ENCODE measurements at places on chromosomes 12 and 14. TPM values are rescaled to one million over a fixed set of nuclear protein-coding genes. Genes with fewer than 3 reads are reported as not detected.
A peak's percentile ranks its signal among the peaks of the same experiment; 100 is the strongest.

Gene HSPB8
- total RNA-seq: 2.8 TPM

GRCh38 chr14:86038387-86039042 is 508.6 kb downstream of the FLRT2 start:
- no peak for DNase-seq

Gene GPR68
- 0.11 TPM for total RNA-seq

DNA sequence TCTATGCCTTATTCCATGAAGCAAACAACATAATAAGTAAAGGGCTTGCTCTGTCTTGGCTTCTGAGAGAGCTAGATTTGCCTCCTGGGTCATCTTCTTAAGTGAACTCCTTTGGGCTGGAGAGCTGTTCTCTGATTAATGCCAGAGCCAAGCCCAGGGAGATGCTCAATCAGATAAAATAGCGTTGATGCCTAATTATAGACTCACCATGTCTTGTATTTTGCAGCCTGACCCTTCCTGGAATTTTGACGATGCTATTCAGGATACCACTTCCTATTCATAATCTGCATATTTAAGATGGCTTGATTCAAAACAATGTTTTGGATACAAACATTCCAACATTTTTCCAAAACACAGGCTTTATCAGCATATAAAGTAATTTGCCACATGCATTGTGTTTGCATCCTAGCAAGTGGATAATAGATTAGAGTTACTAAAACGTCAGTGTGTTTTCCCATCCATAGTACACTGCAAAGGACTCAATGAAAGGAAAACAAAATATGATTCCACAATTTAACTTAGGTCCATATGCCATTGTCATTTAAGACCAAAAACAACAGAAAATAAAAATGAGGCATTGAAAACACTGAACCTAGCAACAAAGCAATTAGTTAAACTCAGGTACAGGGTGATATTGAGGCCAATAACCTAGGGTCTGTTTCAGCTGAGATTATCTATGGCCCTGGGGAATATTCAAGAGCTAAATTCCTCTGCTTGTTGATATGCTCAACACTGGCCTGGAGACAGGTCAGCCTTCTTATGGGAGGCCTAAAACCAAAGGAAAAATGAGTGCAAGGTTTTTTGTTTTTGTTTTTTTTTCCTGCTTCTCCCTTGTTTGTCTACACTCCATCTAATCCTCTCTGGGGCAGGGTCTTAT is 184.2 kb upstream of the FOXN3 start:
- no peak for DNase-seq

DNA sequence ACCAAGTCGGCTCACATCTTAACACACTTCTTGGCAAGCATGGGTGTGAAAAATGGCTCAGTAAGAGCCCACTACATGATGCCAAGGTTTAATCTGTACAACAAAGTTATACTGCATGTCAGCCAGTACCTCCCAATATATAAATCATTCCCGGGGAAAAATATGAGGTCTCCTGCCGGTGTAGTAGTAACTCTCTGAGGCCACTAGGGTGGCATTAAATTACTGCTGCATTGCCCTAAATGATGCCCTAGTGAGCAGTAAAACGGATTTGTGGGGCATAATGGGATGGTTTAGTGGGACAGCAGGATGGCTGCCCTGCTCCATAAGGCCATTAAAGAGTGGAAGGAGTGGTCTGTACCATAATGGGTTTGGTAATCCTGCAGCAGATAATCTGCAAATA is 267.7 kb downstream of the MED13L start:
- no peak for DNase-seq

DNA sequence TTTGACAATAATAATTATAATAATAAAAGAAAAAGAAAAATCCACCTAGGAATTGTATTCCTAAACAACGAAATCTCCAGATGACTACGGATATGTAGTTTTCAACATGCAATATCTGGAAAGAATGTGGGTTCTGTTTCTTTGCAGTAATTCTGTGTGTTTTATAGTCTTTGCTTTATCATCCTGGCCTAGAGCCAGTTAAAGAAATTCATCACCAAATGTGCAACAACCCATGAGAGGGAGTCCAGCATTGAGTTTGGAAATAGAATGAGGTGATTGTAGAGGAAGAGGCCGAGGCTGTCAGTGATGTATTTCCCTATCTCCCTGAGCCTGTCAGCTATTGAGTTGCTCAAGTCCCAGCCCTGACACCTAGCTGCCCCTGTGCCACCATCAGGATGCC is 200.5 kb upstream of the DCN start:
- DNase-seq: no peak

Gene GPR137C
- 2.2 TPM for total RNA-seq

- DNase-seq: no peak
These were observed 414.5 kb downstream of the PCNX1 start for GRCh38 chr14:71321574-71322315.

Gene HOXC9
- total RNA-seq: not detected

GRCh38 chr12:54017027-54017788 is 8.4 kb downstream of the HOXC8 start:
- no peak for DNase-seq

- no peak for DNase-seq
These were observed 25.9 kb downstream of the RHOF start for GRCh38 chr12:121767525-121768016.

Gene MFAP5
- total RNA-seq: not detected

DNA sequence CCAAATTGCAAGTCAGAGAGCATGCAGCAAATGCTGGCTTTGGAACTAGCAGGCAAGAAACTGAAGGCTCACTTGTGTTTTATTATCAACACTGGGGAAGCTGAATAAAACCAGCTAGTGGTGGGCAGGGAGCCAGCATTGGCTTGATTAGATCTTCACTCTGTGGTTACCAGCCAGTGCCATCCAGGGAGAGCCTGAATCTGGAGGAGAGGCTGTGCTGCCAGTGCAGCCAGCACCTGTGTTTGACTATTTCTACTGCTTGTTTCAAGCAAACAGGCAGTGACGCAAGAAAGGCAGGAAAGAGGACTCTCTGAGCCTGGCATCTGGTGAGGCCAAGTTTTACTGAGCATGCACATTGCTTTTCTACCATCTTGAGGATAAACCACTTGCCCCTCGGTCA is 247.0 kb downstream of the PHLDA1 start:
- DNase-seq: no peak

DNA sequence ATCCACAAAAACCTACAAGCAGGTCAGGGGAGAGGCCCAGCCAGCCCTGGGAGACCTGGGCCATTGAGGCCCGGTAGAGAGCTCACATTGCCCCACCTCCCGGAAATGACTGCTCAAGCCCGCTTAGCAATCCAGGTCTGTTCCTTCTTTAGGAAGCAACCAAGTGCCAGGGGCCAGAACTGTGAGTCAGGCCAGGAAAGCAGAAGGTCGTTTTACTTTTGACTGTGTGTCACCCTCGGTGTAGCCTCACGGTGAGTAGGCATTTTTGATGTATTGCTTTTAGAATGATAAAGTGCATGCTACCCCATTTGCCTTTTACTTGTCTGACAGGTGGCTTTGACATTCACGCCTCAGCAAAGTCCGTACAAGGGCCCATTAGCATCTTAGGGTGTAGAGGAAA is 25.4 kb upstream of the PWP1 start:
- no peak for DNase-seq

DNA sequence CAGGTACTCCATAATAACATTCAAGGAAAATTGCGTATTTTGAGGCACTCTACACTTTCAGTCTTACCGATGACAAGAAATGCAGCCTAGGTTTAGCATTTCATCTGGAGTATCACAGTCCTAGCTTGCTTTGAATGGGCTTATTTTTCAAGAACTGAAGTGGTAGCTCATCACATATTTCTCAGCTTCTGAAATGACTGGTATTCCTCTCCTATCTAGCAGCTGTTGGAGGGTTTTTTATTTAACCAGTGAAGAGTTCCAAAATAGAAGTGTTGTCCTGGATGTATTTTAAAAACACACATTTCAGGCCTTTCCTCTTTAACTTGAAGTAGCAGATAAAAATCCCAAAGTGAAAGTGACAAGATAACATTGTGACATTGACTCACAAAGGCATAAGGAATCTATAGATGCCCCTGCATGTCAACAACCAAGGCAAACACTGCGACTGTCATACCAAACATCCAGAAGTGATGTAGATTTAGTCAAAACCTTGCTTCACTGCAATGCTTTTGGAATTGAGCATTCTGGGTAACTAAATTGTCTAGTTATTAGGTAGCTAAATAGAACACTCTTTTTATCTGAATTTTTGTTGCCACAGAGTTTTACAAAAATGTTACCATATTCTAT is 182.2 kb upstream of the FBXO33 start:
- no peak for DNase-seq

DNA sequence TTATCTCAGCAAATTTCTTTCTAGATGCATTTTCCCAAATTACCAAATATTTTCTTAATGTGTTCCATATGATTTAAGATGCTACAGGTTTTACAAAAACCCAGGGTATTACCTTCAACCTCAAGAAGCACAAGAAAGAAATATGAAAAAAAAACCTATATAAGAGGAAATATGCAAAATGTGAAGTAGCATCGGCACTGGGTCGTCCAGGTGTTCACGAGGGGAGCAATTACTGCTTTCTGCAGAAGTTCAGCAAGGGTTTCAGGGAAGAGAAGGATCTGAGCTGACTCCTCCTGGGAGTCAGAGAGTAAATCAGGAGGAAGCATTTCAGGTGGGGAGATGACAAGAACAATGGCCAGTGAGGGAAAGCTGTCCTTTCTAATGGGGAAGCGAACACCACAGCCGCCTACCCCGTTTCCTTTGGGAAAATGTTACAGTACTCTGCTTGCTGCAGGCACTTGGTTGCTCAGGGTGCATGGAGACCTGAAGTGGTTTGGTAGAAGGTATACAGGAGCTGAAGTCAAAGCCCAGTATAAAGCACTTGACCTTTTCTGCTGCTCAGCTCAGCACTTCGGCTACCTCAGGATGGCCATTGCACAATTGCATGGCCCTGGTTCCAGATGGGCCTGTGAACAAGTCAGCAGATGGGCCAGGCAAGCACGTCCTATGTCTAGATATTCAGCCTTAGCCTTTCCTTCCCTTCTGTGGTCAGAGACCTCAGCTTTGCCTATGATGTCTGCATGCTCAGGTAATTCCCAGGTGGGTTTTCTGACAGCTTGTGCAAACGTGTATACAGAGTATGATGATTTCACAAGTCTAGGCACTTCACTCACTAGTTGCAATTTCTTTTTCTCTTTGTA is 155.6 kb downstream of the PAX9 start:
- no peak for DNase-seq

DNA sequence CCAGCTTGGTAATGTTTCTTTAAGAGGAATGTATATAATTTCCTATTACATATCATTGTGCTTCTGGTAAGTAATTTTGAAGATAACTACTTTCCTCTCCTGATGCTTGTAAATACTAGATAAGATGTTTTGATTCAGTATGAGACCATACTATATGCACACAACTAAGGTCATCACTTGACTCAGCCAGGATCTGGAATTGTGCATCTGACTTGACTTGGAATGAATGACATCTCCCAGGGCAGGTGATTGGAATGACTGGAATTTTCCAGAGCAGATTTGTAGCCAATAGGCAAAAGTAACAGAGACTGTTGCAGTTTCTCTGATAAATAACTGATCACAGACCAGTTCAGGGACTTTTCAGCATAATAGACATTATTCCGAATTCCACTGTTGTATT is 11.1 kb downstream of the BEST3 start:
- DNase-seq: no peak

- DNase-seq: no peak
These were observed 74.5 kb upstream of the ATF1 start for GRCh38 chr12:50689437-50689836.

GRCh38 chr12:65825507-65826352 is 1.4 kb downstream of the HMGA2 start:
- peak; percentile 84 for DNase-seq

- DNase-seq: no peak
These were observed 72.3 kb downstream of the CDK17 start for GRCh38 chr12:96327889-96328288.

DNA sequence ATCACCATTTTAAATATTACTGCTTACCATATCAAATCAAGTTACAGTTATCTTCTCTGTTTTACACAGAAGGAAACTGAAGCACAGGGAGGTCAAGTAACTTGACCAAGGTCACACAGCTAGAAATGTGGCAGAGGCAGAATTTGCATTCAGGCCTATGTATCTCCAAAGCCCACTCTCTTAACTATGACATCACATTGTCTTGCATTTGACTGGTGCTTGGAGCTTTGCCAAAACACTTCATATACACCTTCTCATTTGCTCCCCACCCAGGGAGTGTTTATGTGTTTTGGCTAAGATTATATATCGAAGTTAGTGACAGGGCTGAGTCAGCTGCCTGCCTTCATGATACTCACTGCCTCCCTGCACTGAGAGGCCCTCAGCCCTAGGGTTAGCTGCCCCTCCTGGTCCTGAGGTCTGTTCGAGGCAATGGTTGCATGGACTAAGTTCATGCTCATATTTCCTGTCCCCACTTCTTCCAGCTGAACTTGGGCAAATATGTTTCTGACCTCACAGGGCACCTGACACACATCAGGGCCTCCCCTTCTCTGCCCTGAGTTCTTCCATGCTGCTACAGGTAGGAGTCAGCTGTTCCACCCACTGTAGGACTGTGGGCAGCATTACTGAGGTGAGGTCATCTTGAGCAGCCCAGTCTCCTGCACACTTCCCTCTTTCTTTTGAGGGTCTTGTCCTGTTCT is 1.8 kb downstream of the GALNT6 start:
- no peak for DNase-seq

DNA sequence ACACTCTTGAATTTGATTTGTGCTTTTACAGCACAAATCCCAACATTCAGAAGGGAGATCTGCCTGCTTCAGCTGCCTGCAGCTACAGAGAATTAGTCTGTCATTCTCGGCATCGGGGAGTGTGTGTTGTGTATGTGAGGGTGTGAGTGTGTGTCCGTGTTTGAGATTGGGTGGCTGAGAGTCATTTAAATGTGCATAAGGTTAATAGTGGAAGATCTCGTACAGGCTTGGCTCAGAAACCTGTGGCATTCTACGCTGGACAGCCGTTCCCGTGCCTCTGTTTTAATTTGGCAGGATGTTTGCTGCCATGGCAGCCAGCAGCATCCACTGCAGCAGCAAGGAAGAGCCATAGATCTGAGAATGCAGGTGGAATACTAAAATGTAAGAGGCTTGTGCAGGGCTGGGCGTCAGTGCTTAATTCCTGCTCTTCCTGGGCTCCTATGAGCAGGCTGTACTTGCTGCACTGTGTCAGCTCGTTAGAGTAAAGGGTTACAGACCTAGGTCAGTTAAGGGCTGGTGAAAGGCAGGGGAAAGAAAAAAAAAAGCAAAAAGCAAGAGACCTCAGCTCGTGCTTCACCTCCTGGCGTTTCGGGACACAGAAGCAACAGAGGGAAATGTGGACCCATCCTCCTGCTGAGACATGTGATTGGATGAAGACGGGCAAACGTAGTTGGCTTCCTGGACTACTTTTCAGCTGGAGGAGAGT is 205.4 kb downstream of the NAV3 start:
- no peak for DNase-seq

Gene CPM
- total RNA-seq: 1.0 TPM

GRCh38 chr14:87745507-87746118 is 247.4 kb downstream of the GALC start:
- no peak for DNase-seq

- DNase-seq: no peak
These were observed 3.1 kb downstream of the WNT10B start for GRCh38 chr12:48968467-48968866.

DNA sequence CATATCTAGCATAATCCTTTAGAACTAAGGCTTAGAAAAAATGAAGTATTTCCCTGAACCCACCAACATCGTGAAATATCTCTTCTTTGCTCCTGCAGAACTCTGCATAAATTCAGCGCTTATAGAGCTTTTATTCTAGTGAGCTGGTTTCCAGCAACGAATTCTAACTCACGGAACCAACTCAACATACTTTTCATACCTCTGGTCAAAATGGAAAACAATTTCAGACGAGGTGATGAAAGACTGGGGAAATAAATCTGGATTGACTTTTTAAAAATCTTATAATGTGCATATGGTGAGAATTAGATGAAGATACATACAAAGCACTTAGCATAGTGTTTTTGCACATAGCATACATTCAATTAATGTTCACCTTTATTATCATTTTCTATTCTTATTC is 62.6 kb upstream of the BBS10 start:
- DNase-seq: no peak
